ENCODE measurements at places on chromosomes 3 and 15.

DNA sequence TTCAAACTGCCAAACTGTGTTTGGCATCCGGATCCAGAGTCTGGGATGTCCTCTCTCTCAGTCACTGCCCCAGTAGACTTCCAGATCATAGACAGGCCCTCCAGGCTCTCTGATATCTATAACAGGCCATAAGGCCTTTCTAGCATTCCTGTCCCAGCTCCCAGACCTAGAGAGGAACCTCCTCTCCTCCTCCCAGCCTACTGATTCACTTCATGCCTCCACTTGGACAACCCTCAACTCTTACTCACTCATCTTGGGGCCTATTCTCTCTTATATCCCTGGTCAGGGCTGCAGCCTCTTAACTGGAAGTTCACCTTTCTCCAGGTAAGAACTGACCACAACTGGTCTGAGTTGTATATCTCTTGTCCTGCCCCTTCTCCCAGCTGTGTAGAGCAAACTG, 253.7 kb upstream of the TRIM42 start:
- no peak for DNase-seq

GRCh38 chr3:34419801-34420200, 621.4 kb downstream of the PDCD6IP start:
- DNase-seq = no peak

DNA sequence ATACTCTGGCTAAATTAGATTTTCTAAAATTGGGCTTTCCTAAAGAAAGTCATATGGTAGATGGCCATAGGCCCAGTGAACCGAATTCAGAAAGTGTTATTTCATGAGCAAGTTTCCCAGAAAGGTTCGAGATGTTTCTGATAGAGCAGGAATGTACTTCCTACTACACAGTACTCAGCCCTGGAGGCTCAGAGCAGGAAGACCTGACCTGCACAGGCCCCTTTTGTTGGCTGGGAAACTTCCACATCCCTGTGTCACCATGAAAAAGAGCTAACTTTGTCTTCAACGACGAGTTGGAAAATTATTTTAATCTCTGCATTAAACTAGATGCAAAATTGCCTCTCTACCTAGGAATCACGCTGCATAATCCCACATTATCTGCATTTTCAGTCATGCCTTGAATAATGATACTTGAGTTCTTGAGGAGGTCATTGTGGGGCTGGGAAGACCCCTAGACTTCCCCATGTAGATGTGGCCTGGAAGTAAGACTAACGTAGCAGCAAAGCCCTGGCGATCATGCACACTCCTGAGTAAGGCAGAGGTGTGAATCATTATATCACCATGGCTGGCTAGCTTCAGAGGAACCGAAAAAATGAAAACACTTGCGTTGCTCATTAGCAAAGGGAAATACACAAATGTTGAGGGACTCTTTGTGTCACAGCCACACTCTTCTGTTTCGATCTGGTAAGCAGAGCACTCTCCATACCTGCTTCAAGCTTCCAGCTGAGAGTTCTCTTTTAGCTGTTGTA, 47.1 kb downstream of the CMTM7 start:
- no peak for DNase-seq

DNA sequence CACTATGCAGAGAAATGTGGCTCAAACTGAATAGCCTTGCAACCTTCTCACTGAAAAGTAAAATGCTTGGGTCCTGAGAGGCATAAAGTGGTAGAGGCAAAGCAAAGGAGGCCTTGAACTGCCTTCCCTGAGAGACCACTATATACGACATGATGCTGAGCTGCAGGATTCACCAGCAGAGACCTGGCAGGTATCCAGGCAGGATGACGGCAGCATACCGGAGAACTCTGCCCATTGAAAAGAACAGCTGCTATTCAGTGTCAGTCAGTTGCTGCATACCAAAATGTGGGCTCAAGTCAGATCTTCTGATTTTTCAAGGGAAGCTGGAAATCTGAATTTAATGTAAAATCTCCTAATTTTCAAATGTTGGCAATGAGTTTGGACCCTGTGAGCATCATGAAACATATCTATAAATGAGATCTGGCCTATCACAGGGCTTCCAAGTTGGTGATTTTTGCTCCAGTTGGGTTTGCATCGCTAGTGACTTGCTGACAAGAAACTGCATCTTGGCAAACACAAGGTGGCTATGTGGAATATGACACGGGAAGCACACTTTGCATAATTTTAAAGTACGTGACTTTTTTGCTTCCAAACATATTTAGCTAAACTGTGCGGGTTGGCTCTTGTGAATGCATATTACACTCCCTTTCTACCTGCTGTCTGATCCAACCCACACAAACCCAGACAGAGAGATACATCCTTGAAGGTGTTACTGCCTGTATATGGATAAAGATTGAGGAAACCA, 529.0 kb downstream of the AGBL1 start:
- DNase-seq = no peak

DNA sequence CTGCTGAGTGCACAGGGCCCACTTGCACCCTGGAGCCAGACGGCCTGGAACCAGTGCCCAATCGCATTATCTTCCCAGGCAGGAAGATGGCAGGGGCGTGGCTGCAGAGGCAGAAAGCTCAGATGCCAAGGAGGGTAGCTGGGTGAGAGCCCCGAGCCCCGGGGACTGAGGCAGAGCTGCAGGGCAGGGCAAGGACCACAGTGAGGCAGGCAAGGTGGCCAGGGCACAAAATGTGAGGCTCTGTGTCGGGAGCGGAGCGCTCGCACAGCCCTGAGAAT, 1.6 kb upstream of the CCDC33 start:
- DNase-seq = no peak

GRCh38 chr3:183331498-183331897, 78.4 kb downstream of the B3GNT5 start:
- DNase-seq = no peak

DNA sequence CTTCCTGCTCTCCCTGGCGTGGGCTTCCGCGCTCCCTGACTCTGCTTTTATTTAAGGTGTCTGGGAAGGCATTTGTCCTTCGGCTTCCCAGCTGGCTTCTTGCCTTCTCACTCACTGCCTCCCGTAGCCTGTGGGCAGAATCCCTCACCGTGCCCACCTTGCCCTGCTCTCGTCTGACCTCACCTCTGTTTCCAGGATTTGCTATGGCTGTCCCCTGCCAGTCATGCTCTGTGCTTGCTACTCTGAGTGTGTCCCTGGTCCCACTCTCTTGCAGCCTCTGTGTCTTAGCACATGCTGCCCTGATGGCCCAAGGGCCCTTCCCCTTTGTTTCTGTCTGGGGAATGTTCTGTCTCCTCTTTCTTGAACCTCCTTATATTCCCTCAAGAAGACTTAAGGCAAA, 26.2 kb downstream of the LPP start:
- no peak for DNase-seq

- DNase-seq = no peak
Observed at GRCh38 chr3:142028243-142028777, 121.0 kb downstream of the TFDP2 start.

DNA sequence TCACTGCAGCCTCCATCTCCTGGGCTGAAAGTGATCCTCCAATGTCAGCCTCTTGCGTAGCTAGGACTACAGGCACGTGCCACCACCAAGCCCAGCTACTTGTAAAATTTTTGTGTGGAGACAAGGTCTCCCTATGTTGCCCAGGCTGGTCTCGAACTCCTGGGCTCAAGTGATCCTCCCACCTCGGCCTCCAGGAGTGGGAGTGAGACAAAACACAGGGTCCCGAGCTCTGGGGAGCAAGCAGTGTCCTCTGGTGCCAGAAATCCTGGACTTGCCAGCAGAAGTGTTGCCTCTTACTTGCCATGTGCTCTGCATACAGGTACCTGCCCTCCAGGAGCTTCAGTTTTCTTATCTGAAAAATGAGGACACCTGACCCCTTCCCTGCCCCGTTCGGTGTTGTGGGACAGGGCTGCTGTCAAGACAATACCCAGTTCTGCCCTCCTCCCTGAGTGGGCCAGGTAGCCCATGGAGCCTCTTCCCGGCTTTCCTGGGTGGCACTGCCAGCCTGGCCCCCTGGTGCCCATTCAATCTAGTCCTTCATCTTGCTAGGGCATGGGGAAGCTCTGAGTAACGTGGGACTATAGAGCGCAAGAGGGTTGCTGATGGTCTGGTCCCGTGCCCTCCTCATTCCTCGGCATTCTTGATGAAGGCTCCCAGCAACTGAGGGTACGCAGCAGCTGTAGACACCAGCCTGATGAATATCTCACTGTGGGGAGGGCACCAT, 164.6 kb downstream of the GOLGA6L4 start:
- no peak for DNase-seq

DNA sequence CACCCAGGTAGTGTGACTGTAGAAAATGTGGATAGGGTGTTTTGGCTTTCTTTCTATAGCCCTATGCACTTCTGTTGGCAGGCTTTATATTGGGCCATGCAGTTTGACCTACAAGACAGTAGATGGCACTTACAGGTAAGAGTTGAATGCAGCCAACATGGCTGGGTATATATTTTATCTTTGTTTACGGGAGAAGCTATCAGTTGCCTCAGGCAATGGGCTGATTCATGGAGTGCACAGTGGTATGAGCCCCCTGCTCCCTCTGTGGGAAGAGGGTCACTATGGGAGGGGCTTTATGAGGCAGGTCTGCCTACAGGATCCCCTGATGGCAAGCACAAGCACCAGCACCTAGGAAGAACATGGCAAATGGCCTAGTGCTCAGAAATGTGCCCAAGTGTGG, 301.2 kb upstream of the CDIN1 start:
- no peak for DNase-seq

- no peak for DNase-seq
Observed at GRCh38 chr15:65300924-65301441, 3.5 kb upstream of the RNU5B-1 start.

DNA sequence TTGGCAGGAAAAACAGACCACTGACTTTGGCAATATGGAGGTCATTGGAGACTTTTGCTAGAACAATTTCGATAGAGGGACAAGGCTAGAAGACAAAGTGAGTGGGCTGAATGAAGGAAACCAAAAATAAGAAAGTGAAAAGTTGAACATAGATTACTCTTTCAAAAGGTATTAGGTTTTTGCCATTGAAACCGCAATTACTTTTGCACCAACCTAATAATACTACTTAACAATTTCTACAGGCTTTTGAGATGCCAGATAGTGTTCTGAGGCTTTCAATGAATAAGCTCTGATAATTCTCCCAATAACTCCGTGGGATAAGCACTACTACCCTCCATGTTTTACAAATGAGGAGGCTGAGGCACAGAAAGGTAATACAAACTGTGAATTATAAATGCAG, 85.0 kb downstream of the MDFIC2 start:
- DNase-seq = no peak

DNA sequence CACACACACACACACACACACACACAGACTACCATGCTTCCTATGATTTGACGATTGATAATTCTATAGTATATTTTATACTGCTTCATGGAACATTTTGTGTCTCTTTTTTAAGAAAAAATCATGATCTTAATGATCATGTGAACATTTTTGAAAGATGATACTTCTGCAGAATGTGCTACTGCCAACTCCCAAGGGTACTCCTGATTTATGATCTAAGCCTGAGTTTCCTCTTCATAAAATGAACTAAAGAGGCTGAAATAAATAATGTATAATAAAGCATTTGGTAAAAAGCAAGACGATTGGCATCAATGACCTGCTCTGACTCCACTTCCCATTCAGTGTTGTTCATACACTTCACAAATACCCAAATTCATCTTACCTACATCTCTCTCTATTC, 333.8 kb upstream of the RBMS3 start:
- DNase-seq = no peak

DNA sequence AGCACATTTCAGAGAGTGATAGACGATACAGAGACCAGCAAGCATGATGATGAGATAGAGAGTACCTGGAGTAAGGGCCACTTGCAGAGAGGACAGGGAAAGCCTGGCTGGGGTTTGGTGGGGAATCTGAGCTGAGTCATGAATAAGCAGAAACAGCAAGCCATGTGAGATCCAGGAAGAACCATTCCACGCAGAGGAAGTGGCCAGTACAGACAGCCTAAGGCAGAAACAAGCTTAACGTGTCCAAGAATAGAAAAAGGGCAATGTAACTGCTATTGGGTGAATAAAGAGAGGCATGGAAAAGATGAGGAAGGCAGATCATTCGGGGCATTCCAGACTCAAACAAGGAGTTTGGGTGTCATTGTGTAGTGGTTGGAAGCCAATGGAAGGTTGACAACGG, 816.3 kb upstream of the CFAP20DC start:
- DNase-seq = no peak

GRCh38 chr3:160378331-160379109, 20.5 kb downstream of the IFT80 start:
- DNase-seq = no peak

- DNase-seq = no peak
Observed at GRCh38 chr3:40102182-40102581, 207.3 kb upstream of the EIF1B start.

GRCh38 chr3:8773941-8774542, 4.6 kb upstream of the OXTR start:
- DNase-seq = no peak

DNA sequence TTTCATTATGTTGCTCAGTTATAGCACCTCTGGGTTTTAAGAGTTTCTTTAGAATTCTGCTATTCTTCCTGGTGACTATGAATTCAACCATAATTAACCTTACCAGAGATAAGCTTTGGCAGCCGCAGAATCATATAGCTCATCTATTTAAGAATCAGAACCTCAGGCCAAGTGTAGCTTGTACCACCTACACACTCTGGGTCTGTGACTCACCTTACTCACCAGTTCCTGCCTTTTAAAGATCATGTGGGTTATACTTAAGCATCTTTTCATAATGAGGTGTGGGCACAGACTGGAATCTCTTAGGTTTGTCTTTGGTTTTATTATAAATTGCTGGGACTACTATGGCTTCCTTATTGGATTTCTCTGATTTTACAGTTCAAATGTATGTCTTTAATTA, 21.9 kb downstream of the CDV3 start:
- DNase-seq = no peak

DNA sequence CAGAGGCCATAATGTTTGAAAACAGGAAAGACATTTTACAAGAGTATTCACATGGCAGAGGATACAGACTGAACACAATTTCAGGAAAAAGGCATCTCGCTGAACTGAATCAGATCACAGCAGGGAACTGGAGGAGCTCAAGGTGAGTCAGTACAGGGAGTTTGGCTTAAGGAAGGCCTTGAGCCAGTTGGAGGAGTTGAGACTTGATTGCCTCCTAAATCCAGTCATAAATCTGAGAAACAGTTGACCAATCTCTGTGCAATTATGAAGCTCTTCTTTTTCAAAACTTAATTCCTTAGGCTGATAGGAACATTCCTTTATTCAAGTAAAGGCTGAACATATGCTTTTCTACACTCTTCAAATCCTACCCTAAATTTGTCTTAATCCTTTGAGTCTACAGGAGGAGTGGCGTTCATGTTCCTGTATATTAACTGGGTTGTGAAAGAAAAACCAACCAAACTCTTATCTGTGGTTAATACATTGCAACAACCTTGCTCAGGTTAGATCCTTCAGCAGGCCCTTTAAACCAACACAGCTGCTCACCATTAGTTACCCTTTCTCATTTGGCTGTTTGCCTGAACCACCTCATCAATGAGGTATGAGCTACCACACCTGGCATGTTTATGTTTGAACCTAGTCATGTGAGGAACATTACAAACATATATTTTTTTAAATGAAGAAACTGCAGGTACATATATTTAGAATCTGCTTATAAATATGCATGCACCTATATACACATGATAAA, 404.1 kb upstream of the ATP11B start:
- no peak for DNase-seq

Data from esophagus squamous epithelium (tissue), 5 donors.